BE2C (cell line): ENCODE measurements at places on chromosomes 11 and 22.

GRCh38 chr11:15965562-15966250, 390.6 kb downstream of the SOX6 start:
- no peak for DNase-seq

GRCh38 chr11:121048464-121049233, 24.7 kb downstream of the TBCEL start:
- no peak for DNase-seq

DNA sequence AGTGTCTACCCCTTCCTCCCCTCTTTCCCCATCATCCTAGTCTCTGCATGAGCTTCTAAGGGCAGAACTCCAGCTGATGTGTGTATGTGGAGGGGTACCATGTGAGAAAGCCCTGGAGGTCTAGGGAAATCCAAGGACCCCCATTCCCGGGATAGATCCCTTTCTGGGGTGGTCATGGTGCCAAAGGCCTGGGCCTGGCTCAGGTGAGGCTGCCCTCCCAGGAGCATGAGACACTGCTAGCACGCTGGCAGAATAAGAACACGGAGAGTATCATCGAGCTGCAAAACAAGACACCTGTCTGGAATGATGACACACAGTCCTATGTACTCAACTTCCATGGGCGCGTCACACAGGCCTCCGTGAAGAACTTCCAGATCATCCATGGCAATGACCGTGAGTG, 19.6 kb downstream of the TUB start:
- DNase-seq, result no peak

- DNase-seq, result no peak
These were observed 242.7 kb upstream of the NCAM1 start for GRCh38 chr11:112718483-112718882.

GRCh38 chr22:17952273-17952801, 72.0 kb downstream of the MICAL3 start:
- no peak for DNase-seq

GRCh38 chr22:22692707-22693530, 48.5 kb downstream of the GGTLC2 start:
- peak; percentile 64 for DNase-seq

- peak; percentile 66 for DNase-seq
These were observed 37.2 kb upstream of the ACER3 start for GRCh38 chr11:76823481-76824028.

DNA sequence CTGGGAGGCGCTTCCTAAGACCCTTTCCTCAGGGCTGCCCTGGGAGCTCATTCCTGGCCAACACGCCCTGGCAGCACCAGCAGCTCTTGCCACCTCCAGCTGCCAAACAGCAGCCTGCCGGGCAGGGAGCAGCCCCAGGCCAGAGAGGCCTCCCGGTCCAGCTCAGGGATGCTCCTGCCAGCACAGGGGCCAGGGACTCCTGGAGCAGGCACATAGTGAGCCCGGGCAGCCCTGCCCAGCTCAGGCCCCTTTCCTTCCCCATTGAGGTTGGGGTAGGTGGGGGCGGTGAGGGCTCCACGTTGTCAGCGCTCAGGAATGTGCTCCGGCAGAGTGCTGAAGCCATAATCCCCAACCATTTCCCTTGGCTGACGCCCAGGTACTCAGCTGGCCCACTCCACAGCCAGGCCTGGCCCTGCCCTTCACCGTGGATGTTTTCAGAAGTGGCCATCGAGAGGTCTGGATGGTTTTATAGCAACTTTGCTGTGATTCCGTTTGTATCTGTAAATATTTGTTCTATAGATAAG, 7.6 kb downstream of the SLC39A13 start:
- DNase-seq, result no peak

GRCh38 chr11:33869481-33870422, 22.1 kb downstream of the LMO2 start:
- peak; percentile 17 for DNase-seq

GRCh38 chr11:87035976-87036583, 1.7 kb upstream of the TMEM135 start:
- no peak for DNase-seq

DNA sequence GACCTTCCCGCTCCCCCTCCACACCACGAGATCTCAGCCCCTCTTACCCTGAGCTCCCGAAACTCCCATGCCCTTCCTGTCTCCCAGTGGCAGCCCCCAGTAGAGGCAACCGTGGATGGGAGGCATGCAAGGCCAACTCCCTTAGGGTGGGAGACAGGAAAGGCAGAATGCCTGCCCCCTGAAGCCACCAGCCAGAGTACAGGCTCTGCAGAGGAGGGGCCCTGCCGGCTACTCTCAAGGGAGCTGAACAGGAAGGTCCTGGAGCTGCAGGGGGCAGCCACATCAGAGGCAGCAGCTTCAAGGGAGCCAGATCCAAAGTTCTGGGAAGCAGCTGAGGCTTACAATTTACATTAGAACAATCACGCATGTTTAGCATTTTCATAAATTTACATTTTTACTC, 38.3 kb downstream of the PDE2A start:
- DNase-seq, result peak; percentile 65

DNA sequence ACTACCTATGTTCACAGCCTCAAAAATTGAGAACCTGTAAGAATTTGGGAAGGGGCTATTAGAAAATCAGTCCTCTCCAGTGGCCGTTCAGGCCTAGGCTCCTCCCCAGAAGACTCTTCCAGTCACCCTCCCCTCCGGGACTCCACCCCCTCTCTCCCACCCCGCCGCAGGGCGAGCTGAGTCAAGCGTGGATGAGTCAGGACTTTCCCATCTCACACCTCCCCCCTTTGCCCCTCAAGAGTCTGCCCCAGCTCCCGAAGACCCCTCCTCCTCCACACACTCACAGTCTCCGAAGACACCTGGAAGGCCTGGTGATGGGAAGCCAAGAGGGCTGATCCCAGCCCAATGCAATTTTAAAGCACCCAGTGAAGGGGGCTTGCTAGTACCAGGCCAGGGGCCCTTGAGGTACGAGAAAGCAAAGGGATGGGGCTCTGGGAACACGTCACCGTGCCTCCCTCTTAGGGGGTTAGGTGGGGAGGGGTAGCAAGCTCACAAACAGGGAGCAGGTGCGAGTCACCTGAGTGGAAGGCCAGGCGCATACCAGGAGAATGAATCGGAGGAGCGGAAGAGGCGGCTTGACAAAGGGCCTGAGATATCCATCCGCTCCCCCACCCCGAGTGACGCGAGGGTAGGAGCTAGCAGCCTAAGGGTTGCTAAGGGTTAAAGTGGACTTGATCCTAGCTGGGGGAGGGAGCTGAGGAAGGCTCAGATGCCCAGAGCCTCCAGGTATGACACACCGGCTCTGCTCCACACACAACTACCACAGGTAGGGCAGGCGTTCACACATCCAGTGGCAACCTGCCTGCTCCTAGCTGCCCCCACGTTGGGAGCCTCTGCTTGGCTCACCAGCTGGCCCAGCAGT, 13.6 kb downstream of the BCL9L start:
- peak; percentile 83 for DNase-seq

GRCh38 chr11:120513436-120514315, 2.1 kb downstream of the GRIK4 start:
- no peak for DNase-seq

GRCh38 chr11:43532041-43532440, 148.5 kb upstream of the HSD17B12 start:
- DNase-seq, result no peak

DNA sequence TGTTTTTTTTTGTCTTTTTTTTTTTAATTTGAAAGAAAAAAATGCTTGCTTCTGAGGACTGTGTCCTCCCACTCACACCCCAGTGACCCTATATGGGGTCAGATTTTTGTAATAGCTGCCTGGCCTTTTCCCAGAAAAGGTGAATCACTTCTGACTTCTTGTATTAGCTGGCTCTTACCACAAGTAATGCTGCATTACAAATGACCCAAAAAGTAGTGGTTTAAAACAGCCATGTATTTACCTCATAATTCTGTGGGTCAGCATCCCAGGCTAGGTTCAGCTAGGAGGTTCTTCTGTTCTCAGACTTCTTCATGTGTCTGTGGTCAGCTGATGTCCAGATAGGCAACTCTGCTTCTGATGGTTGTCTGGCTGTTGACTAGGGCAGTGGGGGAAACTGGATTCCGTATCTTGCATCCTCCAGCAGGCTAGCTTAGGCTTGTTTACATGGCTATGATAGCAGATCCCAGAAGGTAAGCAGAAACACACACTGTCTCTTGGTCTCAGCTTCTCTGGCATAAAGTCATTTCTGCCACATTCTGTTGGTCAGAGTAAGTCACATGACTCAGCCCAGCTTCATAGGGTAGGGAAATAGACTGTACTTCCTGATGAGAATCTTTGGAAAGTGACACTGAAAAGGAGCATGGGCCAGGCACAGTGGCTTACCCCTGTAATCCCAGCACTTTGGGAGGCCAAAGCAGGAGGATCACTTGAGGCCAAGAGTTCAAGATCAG, 19.5 kb downstream of the LHFPL7 start:
- no peak for DNase-seq

DNA sequence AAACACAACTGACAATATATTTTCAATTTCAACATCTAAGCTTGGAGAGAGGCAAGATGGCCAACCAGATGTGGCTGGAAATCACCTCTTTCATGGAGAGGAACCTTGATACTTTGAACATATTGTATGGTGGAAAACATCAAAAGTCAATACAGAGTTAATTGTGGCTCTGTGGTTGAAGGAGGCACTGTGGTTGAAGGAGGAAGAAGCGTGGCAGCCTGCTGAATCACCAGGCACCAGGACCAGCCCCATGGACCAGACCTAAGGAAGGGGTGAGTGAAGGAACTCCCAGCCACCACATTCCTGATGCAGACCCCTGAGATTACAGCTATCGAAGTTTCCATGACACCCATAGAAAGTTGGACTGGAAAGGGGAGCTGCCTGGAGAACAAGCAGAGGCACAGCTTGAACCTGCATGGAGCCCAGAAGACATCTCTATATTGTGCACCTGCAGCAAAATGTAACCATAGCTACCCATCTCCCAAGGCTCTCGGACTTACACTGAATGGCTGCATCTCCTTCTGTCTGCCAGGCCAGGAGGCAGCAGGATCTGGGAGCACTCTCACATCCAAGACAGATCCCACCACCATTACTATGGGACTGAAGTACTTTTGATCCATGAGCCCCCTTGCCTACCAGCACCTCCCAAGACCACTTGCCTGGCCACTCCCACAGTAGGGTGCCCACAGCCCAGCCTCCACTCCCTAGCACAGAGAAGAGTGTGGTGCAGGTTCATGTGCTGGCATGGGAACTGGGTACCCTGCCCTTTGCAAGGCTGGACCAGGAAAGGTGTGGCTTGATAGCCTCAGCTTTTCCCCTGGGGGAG, 79.8 kb upstream of the SC5D start:
- DNase-seq, result no peak

DNA sequence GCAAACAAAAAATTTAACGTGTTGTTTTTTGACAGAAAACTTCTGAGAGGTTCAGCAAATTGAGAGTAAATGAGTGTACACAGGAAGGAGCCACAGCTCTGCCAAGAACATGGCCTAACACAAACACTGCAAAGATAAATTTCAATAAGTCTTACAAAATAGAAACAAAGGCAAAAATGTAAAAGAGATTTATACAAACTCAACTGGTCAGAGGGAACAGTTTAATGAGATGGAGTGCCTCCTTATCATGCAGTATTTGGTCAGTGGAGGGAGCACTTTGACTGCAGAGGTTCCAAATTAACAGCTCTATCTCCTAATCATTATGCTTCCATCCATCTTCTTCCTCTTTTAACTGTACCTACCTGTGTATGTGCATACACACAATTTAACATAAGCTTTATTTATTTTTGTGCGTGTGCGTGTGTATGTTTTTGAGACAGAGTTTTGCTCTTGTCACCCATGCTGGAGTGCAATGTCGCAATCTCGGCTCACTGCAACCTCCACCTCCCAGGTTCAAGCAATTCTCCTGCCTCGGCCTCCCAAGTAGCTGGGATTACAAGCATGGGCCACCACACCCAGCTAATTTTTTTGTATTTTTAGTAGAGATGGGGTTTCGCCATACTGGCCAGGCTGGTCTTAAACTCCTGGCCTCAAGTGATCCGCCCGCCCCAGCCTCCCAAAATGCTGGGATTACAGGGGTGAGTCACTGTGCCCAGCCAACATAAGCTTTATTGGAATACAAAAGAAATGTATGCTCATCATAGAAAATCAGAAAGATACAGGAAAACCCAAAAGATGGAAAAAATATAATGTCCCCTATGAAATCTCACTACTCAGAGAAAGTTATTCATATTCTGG, 111.9 kb downstream of the MRTFA start:
- no peak for DNase-seq

DNA sequence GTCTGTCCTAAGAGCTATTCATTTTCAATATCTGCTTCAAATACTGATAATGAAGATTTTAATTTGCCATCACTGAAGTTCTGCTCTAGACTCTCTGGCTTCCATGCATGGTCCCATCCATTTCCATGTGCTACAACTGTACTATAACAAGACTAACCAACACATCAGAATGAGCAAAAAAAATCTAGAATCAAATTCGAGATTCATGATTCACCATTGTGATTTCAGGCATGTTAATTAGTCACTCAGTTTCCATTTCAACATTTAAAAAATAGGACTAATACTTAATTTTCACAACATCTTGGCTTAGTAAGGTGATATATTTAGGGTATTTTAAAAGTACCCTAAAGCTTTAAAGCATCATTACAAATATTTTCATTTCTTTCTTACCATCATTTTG, 22.8 kb downstream of the PICALM start:
- no peak for DNase-seq

DNA sequence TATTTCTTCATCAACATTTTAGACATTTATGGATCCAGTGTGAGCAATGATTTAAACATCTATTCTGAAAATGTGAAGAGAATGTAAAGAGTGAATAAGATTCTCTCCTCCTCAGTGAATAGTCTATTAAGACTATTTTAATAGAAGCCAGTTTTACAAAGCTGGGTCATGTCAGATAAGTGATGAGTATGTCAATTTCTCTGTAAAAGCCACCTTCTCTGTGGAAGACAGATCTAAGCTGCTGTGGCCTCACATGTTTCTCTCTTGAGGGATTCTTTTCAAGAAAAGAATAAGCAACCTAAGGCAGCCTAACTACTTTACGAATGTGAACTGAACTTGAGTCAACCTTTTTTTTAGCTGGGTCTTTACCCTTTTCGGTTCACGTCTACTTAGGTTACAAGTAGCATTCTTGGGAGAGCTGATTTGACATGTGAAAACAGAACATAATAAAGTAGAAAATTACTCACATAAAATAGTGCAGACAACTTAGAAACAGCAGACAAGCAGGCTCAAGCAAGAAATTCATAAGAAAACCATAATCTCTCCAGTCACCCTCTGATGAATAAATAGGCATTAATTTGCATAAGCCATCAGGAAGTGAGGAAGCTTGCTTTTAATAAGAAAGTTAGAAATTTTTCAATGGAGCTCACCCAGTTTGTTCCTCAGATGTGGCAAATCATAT, 9.9 kb downstream of the CTSC start:
- DNase-seq, result no peak

DNA sequence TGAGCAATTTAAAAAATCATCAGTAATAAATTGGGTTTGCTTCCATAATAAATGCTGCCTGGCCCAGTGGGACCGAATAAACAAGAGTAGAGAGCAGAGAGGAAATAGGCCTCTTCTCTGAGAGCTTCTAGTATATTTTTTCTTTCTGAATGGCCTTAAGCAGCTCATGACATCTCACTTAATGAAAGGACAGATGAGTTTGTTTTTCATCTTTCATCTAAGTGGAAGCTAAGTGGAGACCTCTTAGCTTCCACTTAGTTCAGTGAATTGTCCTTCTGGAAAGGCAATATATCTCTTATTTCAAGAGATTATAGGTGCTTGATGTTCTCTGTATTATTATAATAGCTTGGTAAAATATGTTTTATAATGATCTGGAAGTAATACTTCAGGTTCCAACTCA, 245.9 kb upstream of the ANO3 start:
- DNase-seq, result no peak

- DNase-seq, result no peak
These were observed 4.7 kb downstream of the NXPE2 start for GRCh38 chr11:114683007-114683406.

GRCh38 chr11:71349627-71350026, 97.2 kb upstream of the SHANK2 start:
- DNase-seq, result no peak
